ENCODE measurements at places on chromosomes 2 and 18.

DNA sequence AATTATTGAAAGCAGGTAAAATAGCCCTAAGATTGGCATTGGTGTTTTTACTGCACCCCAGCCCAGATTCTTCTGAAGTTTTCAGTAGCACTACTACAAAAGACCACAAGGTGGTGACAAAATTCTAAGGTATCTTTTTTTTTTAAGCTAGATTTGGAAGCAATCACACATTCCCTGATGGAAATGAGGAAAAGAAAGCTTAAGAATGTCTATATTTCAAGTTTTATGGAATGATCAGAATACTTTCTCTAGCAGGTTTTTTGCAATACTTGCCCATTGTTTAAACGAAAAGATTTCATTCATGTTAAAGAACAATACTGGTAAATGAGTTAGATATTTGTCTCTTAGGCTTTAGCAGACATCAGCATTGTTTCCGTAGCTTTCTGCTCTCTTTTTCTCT, 32.1 kb upstream of the ZNF638 start:
- peak; percentile 26 for DNase-seq

- DNase-seq: peak; percentile 74
Observed at GRCh38 chr18:45167631-45168280, 447.5 kb upstream of the SLC14A2 start.

DNA sequence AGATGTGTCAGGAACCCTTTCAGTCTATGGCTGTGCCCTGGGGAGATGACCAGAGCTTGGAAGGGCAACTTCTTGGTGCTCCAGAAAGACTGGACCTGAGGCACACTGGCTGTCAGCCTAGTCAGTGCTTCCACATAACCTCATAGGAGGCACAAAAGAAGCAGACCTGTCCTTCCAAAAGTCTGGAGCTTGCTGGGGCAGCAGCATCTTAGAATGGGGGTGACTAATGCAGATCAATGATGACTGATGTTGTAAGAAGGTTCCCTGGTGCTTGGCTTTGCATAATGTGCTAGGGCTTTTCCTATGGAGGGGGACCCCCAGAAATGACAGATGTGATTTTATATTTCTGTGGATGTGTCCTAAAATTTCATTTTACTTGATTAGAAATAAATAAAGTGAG, 255.7 kb upstream of the THUMPD2 start:
- no peak for DNase-seq

GRCh38 chr2:120986898-120987650, 251.4 kb downstream of the GLI2 start:
- DNase-seq: no peak

DNA sequence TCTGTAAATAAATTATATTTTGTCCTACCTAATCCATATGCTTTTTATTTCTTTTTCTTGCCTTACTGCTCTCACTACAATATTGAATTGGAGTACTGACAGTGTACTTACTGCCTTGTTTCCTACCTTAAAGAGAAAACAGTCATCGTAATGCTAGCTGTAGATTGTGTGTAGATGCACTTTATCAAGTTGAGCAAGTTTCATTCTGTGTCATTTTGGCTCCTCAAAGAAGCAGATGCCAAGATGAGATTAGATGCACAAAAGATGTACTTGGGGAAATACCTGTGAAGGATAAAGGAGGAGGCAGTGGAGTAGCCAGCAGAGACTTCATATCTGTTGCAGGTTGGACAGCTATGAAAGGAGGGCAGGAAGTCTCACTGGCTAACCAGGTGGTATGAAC, 145.5 kb downstream of the FTCDNL1 start:
- DNase-seq: no peak

GRCh38 chr2:29343830-29344229, 228.6 kb downstream of the CLIP4 start:
- no peak for DNase-seq

- DNase-seq: no peak
Observed at GRCh38 chr2:128790541-128791001, 471.9 kb upstream of the HS6ST1 start.

DNA sequence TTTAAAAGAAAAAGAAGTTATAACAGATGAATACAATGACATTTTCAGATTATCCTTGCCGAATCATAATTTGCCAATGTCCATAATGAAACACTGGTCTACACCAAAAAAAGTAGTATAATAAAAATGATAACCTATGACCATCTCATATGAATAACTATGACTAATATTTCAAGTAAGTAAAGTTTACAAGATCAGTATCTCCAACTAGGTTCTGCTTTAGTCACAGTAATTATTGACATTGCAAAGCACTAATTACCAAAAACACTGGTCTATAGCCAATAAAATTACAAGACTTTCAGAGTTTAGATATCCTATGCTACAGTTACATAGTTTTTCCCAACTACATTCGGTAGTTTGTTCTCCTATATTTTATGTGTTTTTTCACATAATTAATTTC, 136.7 kb downstream of the MEMO1 start:
- DNase-seq: no peak

DNA sequence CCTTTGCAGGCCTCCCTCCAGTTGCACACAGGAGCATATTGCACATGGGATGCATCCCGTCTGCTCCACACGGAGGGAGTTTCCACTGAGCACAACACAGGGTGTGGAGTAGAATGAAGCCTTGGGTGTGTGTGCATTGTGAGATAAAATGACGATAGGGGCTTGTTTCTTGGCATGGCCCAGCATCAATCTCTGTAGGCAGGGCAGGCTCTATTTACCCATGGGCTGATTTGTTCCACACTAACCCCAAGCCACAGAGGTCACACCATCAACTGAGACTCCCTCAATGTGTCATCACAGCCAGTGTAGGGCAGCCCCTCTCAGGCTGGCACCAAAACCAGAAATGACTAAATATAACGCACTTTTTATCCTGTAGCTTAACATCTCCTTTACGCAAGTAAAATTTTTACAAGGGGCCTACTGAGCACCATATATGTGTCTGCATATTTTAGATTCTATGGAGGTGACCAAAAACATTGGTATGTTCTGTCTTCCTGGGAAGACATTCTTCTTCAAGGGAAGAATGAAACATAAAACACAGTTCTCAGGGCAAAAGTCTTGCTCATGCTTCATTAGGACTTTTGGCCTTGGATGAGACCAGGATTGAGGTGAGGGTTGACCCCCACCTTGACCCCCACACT, 2.7 kb upstream of the GKN1 start:
- peak; percentile 98 for DNase-seq

DNA sequence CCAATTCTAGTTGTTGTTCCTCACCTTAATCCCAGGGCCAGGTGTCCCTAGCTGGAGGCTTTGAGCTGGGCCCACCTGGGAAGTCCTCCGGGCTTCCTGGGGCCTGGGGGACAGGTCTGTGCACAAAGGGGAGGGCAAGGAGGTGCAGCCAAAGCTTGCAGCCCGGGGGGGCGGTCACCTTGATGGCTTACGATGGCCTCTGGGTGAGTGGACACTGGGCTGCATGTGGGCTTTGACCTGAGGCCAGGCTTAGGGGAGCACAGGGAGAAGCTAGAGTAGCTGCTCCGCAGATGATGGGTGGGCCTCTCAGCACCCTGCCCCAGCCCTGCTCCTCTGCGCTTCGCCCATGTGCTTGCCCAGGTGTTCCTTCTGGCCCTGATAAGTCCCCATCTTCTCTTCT, 41.8 kb upstream of the HAAO start:
- DNase-seq: no peak

DNA sequence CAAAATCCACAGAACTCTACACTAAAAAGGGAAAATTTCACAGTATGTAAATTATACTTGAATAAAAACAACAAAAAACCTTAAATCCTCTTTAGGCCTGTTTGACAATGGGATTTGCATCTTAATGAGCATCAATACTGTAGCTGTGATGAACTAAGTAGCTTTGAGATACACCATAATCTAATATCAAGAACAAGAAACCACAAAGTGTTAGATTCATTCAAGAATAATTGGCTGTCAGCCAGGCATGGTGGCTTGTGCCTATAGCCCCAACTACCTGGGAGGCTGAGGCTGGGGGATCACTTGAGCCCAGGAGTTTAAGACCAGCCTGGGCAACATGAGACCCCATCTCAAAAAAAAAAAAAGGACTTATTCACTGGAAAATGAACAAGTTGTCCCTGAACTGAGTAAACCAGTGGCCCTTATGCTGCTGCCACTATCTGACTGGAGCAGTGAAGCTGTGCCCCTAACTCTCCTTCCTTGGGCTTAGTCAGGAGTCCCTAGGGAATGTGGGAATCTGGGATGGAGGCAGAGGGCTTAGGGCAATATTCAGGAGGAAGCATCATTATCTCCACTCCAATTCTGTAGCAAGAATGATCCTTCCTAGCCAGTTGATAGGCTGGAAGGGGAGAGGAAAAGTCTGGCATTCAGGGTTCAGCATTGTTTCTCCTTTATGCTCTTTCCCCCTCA, 88.5 kb downstream of the PRKCE start:
- DNase-seq: peak; percentile 75

DNA sequence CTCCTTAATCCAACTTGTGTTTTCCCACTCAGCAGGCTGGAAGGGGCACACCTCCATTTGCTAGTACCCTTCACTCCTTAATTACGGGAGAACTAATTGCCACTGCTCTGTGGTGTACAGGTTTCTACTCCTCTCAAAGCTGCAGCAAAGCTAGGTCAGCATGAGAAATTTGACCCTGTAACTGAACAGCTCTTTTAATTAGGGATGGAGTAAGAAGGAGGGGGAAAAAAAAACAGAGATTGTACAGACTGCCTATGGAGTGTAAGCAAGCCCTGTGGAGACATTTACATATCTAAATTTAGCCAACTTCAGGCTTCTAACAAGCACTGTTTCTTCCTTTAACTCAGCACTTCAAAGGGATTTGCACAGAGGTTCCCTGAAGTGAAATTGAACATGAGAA, 629.7 kb upstream of the SETBP1 start:
- DNase-seq: no peak

DNA sequence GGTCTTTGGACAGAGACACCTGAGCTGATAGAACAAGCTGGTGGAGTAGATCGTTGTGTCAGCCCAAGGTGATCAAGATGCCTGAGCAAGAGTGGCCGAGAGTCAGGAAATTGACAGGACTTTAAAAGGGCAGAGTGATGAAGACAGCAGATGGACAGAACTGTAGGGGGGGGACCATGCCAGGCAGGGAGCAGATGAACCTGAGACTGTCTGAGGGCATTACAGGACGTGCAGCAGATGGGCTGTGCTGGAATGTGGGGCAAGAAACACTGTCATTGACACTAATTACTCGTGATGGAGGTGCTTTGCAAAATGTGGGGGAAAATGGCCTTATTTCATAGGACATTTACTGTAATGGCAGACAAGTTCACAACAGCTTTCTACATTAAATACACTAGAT, 225.0 kb downstream of the THSD7B start:
- DNase-seq: no peak

- no peak for DNase-seq
Observed at GRCh38 chr2:68917034-68917718, 35.5 kb downstream of the GKN2 start.

GRCh38 chr2:179050755-179051154, 818 bp upstream of the CCDC141 start:
- no peak for DNase-seq

- DNase-seq: no peak
Observed at GRCh38 chr18:79377187-79377891, 18.4 kb upstream of the NFATC1 start.

GRCh38 chr18:60417946-60418345, 45.4 kb upstream of the MC4R start:
- DNase-seq: peak; percentile 22

DNA sequence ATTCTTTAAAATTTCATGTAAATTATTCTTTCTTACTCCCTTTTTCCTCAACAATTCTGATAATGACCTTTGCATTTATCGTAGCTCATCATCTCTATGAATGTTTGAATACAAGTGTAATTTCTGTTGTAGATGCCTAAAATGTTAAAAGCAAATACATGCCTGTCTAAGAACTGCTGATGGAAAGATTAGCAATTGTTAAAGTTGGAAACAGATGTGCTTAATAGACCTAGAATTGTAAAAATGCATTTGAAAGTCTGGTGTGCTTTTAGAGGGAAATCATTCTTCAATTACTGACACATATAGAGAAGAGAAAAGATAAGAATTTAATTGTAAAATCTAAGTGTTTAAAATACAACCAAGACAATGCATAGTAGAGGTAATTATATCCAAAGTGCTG, 50.4 kb downstream of the CCDC102B start:
- no peak for DNase-seq

DNA sequence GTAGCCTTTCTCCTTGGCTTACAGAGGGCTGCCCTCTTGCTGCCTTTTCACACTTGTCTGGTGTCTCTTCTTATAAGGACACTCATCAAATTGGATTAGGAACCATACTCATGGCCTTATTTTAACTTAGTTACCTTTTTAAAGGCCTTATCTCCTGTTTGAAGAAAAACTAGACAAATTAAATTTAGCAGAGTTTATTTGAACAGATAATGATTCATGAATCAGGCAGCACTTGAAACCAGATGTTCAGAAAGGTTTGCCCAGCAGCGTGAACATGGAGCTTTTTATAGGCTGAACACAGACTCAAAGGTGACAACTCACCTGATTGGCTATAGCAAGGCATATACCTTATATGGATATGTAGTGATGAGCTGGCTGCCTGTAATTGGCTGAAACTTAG, 238.0 kb downstream of the GULP1 start:
- DNase-seq: no peak

GRCh38 chr18:23689616-23690504, 607 bp downstream of the LAMA3 start:
- DNase-seq: no peak

DNA sequence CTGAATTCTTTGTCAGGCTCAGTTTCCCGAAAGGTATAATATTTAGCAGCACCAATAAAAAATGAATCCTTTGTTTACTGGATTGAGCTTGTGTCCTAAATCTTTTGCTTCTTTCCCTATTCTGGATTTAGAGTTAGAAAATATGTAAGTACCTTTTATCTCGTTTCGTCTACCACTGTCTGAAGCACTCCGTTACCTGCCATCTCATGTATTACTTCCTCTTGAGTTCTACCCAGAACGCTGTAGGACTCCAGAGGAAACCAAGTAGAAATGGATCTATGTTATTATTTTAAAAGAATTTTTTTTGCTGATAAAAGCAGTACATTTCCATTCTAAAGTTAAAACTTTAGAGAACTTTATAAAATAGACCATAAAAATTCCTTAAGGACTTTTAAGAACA, 13.5 kb downstream of the ANKRD12 start:
- DNase-seq: no peak

DNA sequence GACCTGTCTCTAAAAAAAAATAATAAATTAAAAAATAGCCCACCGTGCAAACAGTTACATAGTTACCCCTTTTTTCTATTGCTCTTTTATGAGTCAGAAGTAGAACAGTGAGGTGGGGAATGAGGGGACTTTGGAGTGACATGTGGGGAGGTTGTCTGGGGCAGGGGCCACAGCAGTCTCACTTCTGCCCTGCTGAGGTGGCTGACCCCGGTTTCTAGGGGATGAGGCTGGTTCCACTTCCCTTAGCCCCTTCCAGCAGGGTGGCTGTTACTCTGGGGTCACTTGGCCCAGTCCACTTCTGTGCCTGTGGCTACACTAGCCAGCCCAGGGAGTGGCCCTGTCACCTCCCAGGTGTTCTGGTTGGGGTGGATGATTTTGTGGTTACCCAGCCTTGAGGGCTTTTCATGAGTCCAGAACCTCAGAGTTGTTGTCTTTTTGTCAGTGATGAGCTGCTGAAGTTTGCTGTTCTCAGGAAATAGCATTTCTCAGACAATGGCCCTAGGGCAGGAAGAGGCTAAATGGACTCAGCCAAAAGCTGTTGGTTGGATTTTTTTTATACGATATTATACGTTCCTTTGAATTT, 28.0 kb upstream of the SCLY start:
- no peak for DNase-seq

GRCh38 chr18:72086421-72086820, 457.7 kb downstream of the CBLN2 start:
- DNase-seq: peak; percentile 32

- no peak for DNase-seq
Observed at GRCh38 chr2:143282684-143283083, 153.5 kb downstream of the ARHGAP15 start.

GRCh38 chr2:62151306-62151638, 44.6 kb upstream of the B3GNT2 start:
- DNase-seq: no peak

All from fibroblast of skin of right biceps (primary cell).